Activated CD4-positive, alpha-beta T cell treated with anti-CD3 and anti-CD28 coated beads, Interleukin-2, amount 50 U/mL, for 1 hour (primary cell): ENCODE measurements at places on chromosomes 2 and 18.

- DNase-seq = no peak
These were observed 114.0 kb upstream of the STON1 start for GRCh38 chr2:48415836-48416515.

DNA sequence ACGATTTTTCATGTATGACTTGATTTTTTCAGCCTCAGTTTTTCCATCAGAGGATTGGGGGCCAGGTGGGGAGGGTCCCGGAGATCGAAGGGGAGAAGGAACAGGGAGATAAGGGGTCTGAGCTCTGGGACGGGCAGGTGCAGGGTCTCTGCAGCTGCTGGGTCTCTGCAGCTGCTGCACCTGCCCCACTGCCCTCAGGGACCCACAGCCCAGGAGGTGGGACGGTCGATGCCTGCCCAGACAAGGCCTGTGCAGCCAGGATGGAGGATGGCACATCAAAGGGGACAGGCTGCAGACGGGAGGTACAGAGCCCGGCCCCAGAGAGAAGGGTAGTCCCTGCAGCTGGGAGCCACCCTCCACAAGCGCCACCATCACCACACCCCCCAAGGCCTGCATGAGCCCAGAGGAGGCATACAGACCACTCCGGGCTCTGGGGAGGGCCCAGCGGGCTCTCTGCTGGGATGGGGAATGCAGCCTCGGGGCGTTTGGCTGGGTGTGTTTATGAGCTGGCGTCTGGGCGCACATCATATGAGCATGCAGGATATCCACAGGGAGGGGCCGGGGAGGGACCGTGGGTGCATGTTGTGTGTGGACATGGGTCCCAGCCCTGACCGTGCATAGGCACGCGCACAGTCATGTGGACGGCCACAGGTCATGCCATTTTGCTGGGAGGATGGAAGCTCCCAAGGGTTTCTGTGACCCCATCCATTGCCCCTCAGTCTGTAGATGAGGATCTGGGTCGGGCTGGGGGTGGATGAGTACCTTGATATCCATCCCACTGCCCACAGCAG, 34.9 kb upstream of the GPC1 start:
- DNase-seq = no peak

- DNase-seq = no peak
These were observed 472.8 kb upstream of the DDX18 start for GRCh38 chr2:117341690-117342089.

- no peak for DNase-seq
These were observed 23.1 kb upstream of the KLF7 start for GRCh38 chr2:207188626-207189419.

- no peak for DNase-seq
These were observed 13.7 kb downstream of the C1QL2 start for GRCh38 chr2:119144806-119145205.

- DNase-seq = no peak
These were observed 46.6 kb downstream of the THUMPD2 start for GRCh38 chr2:39732482-39732881.

GRCh38 chr2:120736624-120737339, 1.1 kb downstream of the GLI2 start:
- no peak for DNase-seq

DNA sequence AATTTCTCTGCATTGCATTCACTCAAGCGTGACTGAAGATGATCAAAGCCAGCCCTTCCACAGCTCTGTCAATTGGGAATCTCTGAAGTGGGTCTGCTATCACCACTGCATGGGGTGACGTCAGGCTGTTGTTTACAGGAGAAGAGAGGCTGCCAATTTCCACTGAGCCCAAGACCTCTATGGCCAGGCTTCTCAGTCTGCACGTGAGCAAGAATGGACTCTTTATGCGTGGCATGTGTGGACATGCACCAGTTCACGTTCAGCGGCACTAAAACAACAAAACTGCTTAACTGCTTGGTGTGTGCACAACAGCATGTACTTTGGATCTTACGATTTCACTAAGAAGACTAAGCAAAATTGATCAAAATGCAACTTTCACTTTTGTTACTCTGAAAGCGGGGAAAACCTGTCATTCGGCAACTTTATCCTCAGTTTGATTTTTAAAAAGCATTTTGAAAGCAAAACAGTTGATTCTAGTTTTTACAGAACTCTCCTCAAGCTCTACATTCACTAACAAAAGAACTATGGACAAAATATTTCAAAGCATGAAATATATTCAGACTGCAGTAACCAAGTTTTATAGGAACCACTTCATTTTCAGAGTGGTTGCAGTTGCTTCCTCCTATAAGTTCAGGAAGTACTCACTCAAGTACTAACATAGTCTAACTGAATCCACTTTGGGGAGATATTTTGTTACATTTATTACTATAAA, 77.0 kb upstream of the SERTAD2 start:
- DNase-seq = peak; percentile 40

- no peak for DNase-seq
These were observed 424.1 kb downstream of the ERBB4 start for GRCh38 chr2:212114489-212114888.

DNA sequence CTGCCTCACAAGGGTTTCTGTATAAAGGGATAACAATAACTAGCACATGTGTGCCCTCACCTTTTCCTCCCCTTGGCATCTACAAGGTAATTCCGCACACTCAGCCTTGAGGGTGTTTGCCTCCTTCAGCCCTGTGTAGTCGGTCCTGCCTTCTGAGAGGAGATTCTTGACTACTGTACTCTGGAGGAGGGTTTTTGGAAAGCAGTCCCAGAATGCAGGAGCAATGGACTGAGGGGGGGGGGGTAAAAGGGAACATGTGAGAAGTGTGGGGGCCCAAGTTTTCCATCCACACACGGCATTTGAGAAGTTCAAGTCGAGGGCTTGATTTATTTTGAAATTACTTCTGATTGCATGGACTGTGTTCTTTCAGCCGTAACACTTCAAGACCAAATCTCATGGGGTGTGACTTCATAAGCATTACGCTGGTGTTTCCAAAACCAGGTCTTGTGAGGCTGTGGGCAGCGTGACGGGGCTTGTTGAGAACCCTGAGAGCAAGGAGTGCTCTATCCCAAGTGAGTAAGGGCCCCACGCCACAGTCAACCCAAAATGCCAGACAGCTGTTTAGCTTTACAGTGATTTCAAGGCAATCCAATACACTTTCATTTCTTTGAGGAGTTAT, 198.7 kb upstream of the MEIS1 start:
- DNase-seq = no peak

GRCh38 chr2:177724398-177725287, 332.1 kb downstream of the AGPS start:
- peak; percentile 26 for DNase-seq

GRCh38 chr2:15890936-15891905, 49.1 kb upstream of the MYCN start:
- no peak for DNase-seq

DNA sequence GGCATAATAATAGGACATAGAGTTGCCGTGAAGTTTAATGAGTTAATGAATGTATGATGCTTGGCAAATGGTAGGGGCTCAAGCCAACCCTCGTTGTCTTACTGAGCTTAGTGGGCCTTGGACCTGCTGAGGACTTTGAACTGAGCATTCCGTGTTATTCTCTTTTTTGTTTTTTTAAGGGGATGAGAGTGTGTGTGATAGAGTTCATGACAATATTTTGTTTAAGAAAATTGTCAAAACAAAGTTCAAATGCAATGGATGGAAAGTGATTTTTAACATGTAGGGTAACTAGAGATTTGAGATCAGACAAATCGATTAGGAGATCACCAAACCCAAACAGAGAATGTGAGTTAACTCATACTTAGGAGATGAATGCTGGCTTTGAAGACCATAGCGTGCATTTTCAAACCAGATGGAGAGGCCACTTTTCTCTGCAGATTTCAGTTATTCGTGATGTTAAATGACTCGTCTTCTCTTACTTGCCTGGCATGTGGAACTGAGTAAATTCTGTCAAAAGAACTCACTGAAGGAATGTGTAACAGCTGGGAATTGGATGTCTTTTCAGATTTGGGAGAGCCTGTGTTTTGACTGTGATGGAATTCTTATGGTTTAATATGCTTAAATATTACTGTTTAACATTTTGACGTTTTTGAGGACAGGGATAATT, 88.7 kb downstream of the NEDD4L start:
- DNase-seq = no peak

DNA sequence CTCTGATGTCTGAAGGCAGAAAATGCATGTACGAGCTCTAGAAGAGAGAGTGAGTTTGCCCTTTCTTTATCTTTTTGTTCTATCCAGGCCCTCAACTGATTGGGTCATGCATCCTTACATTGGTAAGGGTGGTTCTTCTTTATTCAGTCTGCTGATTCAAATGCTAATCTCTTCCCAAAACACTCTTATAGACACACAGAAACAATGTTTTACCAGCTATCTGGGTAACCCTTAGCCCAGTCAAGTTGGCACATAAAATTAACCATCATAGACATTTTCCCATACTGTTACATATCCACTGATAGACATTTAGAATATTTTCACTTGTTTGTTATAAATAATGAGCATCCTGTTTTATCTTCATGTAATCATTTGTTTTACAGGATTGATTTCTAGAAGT, 141.2 kb downstream of the TAF4B start:
- no peak for DNase-seq

DNA sequence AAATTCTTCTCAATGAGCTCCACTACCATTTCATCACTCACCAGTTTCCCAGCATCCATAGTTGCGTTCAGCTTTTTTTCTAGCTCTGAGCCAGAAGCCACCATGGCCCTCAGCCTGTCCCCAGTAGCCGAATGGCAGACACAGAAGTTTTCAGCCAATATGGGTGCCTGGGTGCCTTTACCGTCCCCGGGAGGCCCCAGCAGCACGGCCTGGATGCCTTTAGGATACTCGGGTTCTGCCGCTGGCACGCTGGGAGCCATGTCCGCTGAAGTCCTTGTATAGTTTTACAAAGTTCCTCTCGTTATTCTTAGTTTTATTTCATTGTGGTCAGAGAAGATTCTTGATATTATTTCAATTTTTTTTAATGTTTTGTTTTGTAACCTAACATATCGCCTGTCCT, 187.2 kb downstream of the MEMO1 start:
- no peak for DNase-seq

GRCh38 chr2:1091895-1092585, 141.4 kb downstream of the SNTG2 start:
- DNase-seq = no peak

GRCh38 chr2:187055463-187055862, 206.5 kb upstream of the ZSWIM2 start:
- no peak for DNase-seq

GRCh38 chr2:95719473-95720060, 127.8 kb downstream of the TRIM43 start:
- no peak for DNase-seq

DNA sequence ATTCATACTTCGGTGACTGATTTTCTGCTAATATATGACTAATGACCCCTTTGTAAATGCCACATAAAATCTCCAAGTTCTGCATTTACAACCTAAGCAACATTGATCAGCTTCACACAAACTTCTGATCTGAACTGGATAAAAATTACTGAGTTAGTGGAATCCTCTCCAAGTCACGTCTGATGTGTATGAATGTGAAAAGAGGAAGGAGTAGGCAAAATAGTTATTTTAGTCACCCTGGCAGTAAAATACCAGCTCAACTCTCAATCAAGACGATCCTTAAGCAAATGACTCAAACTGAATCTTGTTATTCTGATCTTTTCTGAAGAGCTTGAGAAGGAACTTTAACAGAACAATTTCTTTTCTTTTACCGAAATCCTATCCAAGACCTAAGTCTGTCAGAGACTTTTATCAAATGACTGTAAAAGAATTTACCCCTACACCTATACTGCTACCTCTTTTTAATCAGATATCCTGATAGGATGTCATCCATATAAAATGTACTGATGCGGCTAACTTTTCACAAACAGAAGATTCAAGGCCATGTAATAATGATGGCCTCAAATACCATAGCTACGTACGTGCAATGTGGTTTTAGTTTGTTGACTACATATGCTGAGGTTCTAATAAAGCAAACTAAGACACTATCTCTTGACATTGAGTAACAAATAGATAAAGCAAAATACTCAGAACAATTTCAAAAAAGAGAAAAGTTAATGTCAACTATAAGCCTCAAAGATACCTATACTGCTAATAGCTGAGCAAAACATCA, 23.7 kb downstream of the CUL3 start:
- no peak for DNase-seq

DNA sequence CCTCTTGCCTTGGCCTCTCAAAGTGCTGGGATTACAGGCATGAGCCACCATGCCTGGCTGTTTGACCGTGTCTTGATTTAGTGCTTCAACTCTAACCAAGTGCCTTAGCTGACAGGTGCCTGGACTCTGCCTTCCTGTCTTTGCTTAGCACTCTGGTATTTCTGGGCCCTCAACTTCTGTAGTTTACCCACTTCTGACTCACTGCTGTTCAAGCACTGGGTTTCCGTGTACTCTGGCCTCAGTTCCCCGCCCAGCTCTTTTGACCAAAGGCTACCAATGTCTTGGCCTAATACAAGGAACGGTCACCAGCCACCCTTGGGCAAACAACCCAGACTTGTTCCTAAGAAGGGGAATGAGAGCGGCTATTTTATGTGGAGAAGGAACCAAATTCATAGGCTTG, 35.7 kb upstream of the CABLES1 start:
- DNase-seq = no peak

GRCh38 chr2:217794133-217794986, 208.4 kb downstream of the TNS1 start:
- no peak for DNase-seq

- no peak for DNase-seq
These were observed 674.5 kb downstream of the KCNJ3 start for GRCh38 chr2:155372969-155373368.

DNA sequence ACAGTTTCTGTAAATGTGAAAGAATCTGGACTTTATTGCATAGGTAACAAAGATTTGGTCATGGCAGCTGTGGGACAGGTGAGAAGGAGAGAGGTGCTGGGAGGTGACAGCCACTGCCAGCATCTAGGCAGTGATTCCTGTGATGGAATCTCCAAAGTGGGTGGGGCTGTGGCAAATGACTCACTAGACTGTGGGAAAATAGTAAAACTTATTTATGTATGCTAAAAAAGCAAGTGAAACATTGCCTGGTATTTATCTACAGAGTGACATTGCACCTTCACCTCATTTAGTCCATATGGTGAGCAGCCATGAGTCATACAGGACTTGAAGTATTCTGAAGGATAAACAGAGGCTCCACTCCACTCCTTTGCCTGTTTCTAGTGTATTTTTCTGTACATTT, 145.3 kb upstream of the MEX3C start:
- no peak for DNase-seq

DNA sequence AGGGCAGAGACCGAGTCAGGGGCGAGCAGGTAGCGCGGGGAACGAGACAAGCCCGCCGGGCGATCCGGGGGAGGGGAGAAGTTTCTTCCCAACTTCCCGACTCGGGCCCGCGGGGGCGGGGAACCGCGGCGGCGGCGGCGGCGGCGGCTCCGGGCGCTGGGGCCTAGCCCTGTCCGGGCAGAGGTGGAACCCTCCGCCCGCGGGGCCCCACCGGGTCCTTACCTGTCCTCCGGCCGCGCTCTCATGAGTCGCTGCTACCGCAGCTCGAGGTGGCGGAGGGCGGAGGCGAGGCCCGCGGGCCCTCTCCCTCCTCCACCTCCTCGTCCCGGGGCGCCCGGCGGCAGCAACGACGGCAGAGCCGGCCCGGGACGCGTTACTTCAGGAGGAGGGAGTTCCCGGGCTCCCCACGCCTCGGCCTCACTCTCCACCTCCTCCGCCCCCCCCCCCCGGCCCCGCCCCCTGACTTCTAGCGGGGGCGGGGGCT, at the start of gene YES1:
Gene YES1, minus strand, starts transcription at position 351 of the 484 bp plus-strand sequence. CDS start 55,415 bp downstream, outside the sequence.
- peak; percentile 59 for DNase-seq
